Astrocyte of the cerebellum (primary cell): ENCODE measurements at places on chromosomes 13 and 19.

DNA sequence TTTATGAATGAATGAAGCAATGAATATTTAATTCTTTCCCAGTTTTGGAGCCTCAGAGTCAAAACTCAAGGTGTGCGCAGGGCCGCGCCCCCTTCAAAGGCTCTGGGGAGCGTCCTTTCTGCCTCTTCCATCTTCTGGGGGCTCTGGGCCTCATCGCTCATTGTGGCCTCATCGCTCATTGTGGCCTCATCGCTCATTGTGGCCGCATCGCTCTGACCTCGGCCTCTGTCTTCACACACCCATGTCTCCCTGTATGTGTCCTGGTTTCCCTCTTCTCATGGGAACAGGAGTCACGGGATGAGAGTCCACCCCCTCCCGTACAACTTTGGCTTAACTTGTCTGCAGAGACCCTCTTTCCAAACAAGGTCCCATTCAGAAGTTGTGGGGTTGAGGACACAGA, 3.2 kb upstream of the MEX3D start:
- DNase-seq: no peak

DNA sequence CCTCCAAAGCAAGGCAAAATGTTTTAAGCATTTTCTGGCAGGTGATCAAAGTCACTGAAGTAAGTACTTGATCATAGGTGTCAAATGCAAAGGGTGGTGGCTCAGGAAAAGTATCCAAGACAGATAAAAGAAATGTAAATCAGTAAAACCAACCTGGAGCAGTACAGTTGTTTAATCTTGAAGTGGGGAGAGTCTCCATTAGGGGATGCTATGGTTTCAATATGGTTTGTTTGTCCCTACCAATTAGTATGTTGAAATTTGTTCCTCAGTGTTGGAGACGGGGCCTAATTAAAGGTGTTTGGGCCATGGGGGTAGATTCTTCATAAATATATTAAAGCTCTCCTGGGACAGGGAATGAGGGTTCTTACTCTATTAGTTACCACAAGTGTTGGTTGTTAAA, 1781.7 kb upstream of the PRR20A start:
- DNase-seq: no peak

- DNase-seq: no peak
These were observed 64.5 kb downstream of the CHST8 start for GRCh38 chr19:33686262-33686661.

DNA sequence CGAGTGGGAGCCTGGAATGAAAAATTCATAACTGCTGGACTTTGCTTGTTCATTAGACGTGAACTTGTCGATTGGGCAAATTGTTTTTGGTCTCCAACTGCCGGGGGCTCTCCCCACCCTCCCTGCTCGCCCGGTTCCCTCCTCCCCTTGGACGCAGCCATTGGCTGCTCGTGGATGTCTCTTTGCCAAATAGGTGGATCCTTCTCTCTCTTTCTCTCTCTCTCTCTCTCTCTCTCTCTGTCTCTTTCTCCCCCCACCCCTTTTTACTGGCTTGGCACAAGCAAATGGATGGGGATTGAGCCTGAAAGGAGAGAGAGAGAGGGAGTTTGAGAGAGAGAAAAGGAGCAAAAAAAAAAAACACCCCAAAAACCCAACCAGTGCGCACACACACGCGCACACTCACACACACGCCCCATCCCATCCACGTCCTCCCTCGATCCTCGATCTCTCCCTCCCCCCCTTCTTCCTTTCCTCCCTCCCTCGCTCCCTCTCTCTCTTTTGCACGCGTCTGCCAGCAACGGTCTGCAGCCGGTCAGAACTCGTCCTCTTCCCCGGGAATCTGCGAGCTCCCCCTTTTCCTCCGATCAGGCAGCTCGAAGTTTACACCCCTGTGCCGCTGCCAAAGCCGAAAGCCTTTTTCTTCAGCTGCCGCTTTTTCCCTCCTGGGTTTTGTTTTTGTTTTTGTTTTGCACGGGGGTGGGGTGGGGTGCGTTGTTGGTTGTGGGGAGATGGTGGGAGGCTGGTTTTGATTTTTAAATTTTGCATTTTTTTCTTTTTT, 27.8 kb downstream of the NFIX start:
- peak; percentile 91 for DNase-seq

GRCh38 chr19:32343550-32344262, 1.7 kb upstream of the ZNF507 start:
- DNase-seq: no peak

DNA sequence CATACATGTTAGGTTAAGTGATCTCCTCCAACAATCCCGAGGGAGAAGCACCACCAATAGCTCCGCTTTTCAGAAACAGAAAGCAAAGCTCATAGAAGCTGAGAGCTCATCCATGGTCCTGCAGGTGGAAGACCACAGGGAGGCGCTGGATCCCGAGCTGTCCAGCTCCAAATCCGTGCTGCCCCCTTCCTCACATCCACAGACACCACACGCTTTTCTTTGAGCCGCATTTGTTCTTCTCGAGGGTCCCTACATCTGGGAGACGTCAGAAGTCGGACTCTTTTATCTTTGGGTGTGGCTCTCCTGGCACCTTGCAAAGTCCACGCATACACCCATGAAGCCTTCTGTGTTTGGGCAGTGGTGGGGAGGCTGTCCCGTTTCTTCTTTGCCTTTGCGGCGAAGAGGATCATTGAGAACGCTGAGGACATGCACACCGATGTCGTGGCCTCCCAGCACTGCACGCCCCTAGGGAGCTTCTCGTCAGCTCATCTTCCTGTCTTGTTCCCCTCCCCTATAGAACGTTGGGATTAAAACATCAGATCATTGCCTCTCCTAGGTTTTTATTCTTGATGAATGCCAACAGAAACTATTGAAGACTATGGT, 184.8 kb downstream of the TEX29 start:
- no peak for DNase-seq

DNA sequence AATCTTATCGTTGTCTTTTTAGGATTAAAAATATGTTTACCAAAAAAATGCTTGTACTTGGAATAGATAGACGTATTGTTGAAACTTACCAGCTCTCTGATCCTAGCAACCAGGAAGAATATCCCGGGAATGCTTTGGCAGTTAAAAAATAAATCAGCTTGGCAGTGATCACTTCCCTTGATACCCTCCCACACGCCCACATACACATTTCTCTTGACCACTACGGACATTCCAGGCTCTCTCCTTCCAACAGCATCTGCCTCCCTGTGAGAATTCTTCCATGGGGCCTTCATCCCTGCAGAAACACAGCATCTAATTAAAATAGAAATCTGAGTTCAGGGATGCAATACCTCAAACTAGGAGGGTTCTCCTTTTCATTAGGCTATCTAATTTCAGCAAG, 57.9 kb downstream of the THSD1 start:
- DNase-seq: peak; percentile 80

GRCh38 chr19:35408284-35409171, 37.7 kb downstream of the GPR42 start:
- no peak for DNase-seq

DNA sequence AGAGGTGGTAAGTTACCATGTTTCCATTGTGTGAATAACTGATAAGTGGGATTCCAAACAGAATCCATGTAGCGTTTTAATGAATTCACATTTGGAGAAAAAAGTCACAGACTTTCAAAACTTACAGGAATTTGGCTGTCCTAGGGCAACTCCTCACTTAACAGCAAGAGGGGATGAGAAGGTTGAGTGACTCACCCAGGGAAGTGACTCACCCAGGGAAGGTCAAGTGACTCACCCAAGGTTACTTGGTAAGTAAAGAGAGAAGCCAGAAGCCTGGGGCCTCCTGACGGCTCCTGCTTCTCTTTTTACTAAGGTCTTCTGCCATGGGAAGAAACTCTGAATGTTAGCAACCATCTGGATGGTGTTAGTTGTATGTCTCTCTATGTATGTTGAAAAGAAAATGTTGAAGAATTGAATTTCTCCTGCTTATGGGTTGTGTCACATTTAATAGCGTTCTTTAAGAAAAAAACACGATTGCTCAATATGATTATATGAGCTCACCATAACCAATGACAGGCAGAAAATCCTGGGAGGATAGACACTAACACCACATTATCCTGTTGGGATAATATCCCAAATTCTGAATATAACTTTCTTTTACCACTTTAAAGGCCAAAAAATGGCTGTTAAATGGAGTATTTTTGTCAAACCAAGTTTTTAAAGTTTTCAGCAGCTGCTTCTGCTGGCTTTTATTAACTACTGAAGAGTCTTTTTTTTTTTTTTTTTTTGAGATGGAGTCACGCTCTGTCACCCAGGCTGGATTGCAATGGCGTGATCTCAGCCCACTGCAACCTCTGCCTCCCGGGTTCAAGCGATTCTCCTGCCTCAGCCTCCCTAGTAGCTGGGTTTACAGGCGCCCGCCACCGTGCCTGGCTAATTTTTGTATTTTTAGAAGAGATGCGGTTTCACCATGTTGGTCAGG, 195.6 kb downstream of the GGACT start:
- DNase-seq: peak; percentile 100

GRCh38 chr19:27679905-27680304, 1533.0 kb downstream of the UQCRFS1 start:
- no peak for DNase-seq

DNA sequence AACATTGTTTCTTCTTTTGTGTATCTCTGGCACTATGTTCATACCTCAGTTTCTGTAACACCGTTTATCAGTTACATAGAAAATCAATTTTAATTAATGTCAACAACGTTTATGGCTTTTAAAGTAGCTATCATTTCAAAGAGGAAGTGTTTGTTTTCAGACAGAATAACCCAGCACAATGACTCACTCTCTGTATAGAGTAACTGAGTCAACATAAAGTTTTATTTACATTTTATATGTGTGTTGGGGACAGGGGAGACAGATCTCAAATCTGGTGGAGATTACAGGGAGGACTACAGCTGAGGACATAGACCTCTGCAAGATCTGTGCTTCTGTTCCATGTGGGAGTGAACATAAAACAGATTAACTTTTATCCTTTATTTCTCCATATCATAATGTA, 2590.1 kb downstream of the PCDH9 start:
- DNase-seq: no peak

DNA sequence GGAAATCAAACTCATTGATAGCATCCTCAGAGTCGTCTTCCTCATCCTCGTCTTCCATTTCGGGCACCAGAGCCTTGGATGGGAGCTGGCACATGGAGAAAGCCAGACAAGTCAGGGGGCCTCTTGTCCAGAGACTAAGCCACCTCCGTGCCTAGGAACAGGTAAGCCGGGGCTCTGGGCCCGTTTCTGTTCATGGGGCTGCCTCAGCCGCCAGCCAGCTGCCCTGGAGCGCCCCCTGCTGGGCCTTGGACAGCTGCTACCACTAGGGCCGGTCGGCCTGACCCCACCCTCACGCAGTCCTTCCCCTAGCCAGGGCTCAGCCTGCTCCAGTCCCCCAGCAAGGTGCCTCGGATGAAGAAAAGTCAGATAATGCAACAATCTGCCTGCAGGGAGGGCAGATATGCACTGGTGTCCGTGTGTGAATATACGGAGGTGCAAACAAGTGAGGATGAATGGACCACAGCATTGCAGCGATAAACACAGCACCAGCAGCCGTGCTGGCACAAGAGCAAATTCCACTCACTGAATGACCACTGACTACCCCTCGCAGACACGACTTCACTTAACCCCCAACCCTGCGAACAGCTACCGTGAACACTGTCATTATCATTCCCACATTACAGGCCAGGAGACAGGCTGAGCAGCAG, 11.9 kb upstream of the PRKD2 start:
- no peak for DNase-seq

DNA sequence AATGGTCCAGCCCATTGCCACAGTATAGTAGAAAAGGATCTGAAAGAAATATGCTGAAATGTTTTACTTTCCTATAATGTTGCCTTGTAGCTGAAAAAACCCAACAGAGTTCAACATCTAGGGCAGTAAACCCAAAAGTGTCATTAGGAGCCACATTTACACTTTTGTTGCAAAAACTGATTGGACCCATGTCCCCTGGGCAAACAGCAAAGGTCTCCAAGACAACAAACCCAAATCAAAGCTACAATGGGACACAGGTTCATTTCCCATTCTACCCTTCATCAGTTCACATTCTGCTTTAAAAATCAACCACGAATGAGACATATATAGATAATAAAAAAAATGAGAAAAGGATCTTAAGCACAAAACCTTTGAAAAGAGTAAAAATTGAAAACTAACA, 744.8 kb downstream of the PCDH17 start:
- DNase-seq: no peak

GRCh38 chr13:24280720-24281119, 28.7 kb upstream of the C1QTNF9 start:
- no peak for DNase-seq

DNA sequence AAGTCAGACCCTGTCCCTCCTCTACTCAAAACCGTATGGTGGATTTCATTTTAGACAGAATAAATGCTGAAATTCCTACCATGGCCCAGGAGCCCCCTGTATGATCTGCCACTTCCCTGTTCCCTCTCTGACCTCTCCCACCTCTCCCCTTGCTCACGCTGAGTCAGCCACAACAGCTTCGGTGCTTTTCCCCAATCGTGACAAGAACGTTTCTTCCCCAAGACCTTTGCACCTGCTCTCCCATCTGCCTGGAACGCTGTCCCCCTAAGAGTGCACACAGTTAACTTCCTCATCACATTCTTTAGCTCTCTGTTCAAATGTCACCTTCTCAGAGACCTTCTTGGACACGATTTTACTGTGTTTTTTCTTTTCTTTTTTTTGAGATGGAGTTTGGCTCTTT, 2.3 kb downstream of the VRK3 start:
- no peak for DNase-seq

GRCh38 chr13:46355901-46356590, 31.0 kb downstream of the RUBCNL start:
- no peak for DNase-seq

DNA sequence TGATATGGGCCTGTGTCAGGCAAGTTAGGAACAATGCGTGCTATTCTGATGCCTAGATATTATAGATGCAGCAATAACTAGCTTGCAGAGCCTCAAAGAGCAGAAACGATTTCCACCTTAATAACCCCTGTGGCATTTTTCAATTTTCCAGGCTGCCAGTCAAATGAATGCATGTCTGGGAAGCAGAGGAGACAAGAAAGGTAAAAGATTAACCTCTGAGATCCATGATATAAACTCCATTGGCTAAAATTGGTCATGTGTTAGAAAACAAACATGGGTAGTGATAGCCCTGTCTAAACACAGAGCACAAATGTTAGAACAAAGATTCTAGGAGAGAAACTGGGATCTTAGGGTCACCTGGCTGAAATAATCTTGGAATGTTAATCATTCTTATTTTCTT, 811.1 kb downstream of the DIAPH3 start:
- no peak for DNase-seq

- no peak for DNase-seq
These were observed 62.4 kb downstream of the SERP2 start for GRCh38 chr13:44435919-44436510.

DNA sequence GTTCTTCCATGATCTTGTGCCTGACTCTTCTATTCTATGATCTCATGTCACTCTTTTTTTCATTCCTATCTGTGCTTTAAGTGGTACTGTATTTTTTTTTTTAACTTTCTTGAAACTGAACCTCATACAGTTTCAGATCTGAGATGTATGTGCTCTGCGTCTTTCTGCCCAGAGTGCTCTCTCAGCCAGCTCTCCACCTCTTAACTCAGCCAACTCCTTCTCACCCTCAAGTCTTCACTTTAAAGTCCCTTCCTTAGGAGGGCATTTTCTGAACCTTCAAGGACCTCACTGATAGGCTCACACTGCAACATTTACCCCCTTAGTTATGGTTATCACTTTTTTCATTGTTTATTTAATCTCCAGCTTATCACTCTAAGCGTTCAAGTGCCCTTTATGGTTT, 158.7 kb downstream of the IRS2 start:
- DNase-seq: no peak
